ENCODE measurements at places on chromosomes 12 and 14. TPM values are rescaled to one million over a fixed set of nuclear protein-coding genes. Genes with fewer than 3 reads are reported as not detected.

The ATXN2 gene
- total RNA-seq: 80.8 TPM

The SLC25A47 gene
- not detected for total RNA-seq

The KRT85 gene
- not detected for total RNA-seq

The FGF6 gene
- total RNA-seq: not detected

- H3K27me3 ChIP-seq: peaks cover 12% of the 10 kb centered on the region
- H3K4me1 ChIP-seq: peaks cover 9% of the 10 kb centered on the region
- no peaks in the 10 kb centered on the region for H3K36me3 ChIP-seq
- DNase-seq: no peak
Observed at GRCh38 chr14:103545915-103546651, 16.4 kb downstream of the BAG5 start.

DNA sequence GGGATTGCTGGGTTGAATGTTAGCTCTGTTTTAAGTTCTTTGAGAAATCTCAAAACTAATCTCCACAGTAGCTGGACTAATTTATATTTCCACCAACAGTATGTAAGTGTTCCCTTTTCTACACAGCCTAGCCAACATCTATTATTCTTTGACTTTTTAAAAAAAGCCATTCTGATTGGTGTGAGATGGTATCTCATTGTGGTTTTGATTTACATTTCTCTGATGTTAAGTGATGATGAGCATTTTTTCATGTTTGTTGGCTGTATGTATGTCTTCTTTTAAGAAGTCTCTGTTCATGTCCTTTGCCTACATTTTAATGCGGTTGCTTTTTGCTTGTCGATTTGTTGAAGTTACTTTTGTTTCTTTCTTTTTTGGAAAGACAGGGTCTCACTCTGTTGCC is 301.1 kb upstream of the OR4E1 start:
- no peaks in the 10 kb centered on the region for H3K36me3 ChIP-seq
- H3K4me3 ChIP-seq: no peak overlapping the region
- H3K27ac ChIP-seq: no peak overlapping the region
- no peaks in the 10 kb centered on the region for H3K4me1 ChIP-seq

DNA sequence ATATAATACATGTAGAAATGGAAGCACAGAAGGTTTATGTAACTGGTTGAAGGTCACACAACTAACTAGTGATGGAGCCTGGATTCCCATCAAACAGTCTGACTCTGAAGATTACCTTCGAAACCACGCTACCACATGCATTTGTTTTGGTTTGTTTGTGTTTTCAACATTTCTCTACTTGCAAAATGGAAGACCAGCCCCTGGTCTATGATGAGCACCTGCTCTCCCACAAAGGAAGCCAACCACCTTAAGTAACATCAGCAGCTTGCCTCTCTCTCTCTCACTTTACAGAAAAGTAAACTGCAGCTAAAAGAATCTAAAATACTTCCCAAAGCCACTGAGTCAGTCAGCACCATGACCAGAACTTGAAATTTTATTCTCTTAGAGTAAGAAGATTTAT is 186.9 kb upstream of the TMPO start:
- H3K4me3 ChIP-seq: no peak overlapping the region
- no peaks in the 10 kb centered on the region for H3K27me3 ChIP-seq
- H3K36me3 ChIP-seq: no peaks in the 10 kb centered on the region
- peaks cover 8% of the 10 kb centered on the region for H3K4me1 ChIP-seq
- no peak overlapping the region for H3K27ac ChIP-seq
- DNase-seq: no peak

DNA sequence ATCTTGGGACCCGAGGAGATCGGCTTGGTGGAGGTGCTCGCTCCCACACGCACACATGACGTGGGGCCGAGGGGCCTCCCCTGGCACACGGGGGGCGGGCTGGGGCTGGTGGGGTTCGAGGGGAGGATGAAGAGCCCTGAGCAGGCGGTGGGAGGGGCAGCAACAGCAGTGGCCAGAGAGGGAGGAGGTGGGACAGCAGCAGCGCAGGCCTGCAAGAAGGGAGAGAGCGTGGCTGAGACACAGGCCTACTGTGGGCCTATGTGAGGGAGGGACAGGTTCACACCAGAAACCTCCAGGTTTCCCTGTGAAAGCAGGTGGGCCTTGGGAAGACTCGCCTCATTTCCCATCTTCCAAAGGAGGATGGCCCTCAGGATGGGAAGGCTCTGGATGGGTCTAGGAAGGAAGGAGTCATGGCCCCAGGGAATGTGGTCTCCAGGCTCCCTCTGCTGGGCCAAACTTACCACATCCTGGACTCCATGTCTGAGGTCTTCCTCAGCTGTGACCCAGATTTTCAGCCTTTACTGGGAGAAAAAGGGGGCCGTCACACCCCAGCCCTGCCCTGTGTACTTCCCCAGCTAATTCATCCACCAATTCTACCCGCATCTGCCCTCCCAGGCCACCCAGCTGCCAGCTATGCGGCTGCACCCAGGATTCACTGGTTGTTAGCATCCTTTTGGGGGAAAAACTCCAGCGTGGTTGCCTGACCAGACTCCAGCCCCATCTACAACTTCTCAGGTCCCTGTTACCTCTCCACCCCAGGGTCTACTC is 2.8 kb downstream of the PIANP start:
- peak; percentile 41 for DNase-seq
- no peak overlapping the region for H3K27ac ChIP-seq
- peaks cover 9% of the 10 kb centered on the region for H3K36me3 ChIP-seq
- H3K4me3 ChIP-seq: peak overlapping the region; percentile 98
- H3K27me3 ChIP-seq: peaks cover 35% of the 10 kb centered on the region

DNA sequence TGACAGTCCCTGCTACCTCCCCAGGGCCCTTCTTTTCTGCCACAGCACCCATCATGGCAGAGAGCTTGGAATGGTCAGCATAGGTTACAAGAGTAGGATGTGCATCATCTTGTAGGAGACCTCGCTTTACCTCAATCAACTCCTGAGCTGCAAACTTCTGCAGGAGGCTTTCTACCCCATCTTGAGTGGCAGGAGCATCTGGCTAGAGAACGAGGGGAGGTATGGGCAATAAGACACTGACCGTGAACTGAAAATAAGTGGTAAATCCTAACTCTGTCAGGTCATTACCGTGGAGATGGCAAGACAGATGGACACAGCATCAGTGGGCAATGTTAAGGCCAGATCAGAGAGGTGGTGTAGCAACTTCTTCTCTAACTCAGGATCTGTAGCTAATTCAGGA is 7.8 kb downstream of the METTL3 start:
- no peaks in the 10 kb centered on the region for H3K36me3 ChIP-seq
- peak overlapping the region; percentile 28 for H3K27ac ChIP-seq
- no peaks in the 10 kb centered on the region for H3K4me1 ChIP-seq
- DNase-seq: no peak

DNA sequence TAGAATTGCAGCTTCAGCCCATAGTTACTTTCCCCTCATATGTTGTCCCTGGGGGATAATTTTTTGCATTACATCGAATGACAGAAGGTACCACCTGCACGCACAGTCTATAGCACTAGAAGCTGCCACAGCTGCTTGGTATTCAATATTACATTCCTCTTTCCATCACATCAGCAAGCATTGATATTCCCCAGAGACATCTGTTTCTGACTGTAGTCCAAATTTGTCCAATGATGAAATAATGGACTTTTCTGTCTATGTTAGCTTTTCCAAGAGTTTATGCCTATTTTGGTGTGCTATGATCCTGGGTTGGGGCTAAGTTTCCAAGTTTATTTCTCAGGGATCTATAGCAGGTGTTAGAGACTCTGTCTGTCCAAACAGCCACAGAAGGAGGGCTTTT is 335.4 kb downstream of the LRIG3 start:
- H3K36me3 ChIP-seq: no peaks in the 10 kb centered on the region
- no peak overlapping the region for H3K27ac ChIP-seq
- no peak for DNase-seq
- no peak overlapping the region for H3K4me3 ChIP-seq

DNA sequence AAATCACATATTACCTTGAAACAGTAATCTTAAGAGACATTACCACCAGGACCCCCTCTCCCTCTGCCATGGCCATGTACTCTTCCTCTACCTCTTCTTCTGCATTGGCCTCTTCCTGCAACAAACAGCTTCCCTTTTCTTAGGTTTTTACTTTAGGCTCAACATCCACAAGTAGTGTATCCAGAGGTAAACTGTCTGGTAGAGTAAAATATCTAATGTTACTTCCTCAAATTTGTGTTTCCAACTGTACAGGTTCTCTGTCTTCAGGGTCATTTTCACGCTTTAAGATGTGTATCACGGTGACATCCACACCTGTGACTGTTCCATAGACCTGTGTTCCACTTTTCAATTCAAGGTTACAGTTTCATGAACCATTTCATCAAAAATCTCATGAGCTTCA is 13.4 kb downstream of the CDK17 start:
- H3K4me3 ChIP-seq: no peak overlapping the region
- H3K4me1 ChIP-seq: peaks cover 2% of the 10 kb centered on the region
- no peak for DNase-seq
- peaks cover 2% of the 10 kb centered on the region for H3K27me3 ChIP-seq

GRCh38 chr12:128693115-128693514 is 130.6 kb downstream of the SLC15A4 start:
- peaks cover 6% of the 10 kb centered on the region for H3K36me3 ChIP-seq
- no peak overlapping the region for H3K27ac ChIP-seq
- peaks cover 7% of the 10 kb centered on the region for H3K4me1 ChIP-seq

Measured in glutamatergic neuron (in vitro differentiated cells).